LoVo (cell line): ENCODE measurements at places on chromosomes 16 and 17.
A peak's percentile ranks its signal among the peaks of the same experiment; 100 is the strongest.

DNA sequence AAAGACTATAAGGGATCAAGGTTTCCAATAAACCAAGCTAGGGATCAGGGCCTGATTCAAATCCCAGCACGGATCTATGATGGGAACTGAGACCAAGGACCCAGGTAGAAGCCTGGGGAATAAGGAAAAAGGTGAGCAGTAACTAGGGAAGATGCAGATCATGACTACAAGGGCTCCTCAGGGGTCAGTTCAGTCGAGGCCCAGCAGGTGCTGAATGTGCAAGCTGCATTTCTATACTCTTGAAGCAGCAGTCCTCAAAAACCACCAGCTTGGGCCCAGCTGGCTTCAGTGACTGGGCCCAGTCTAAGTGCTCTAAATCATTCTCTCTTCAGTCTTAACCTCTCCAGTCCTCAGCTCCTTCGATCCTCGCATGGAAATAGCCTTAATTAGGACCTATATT is 228.8 kb upstream of the AXIN2 start:
- no peak for DNase-seq

- DNase-seq, result no peak
Measured at GRCh38 chr17:19629449-19629848, 19.1 kb upstream of the ALDH3A2 start.

GRCh38 chr17:57597531-57598453 is 147.3 kb downstream of the CCDC182 start:
- DNase-seq, result peak; percentile 29

- DNase-seq, result no peak
Measured at GRCh38 chr17:29255926-29256522, 9.4 kb downstream of the CRYBA1 start.

- no peak for DNase-seq
Measured at GRCh38 chr17:27324771-27325339, 30.9 kb downstream of the WSB1 start.

- no peak for DNase-seq
Measured at GRCh38 chr17:48468299-48468698, 38.3 kb upstream of the SKAP1 start.

GRCh38 chr16:1536601-1537000 is 3.1 kb downstream of the TMEM204 start:
- DNase-seq, result no peak

DNA sequence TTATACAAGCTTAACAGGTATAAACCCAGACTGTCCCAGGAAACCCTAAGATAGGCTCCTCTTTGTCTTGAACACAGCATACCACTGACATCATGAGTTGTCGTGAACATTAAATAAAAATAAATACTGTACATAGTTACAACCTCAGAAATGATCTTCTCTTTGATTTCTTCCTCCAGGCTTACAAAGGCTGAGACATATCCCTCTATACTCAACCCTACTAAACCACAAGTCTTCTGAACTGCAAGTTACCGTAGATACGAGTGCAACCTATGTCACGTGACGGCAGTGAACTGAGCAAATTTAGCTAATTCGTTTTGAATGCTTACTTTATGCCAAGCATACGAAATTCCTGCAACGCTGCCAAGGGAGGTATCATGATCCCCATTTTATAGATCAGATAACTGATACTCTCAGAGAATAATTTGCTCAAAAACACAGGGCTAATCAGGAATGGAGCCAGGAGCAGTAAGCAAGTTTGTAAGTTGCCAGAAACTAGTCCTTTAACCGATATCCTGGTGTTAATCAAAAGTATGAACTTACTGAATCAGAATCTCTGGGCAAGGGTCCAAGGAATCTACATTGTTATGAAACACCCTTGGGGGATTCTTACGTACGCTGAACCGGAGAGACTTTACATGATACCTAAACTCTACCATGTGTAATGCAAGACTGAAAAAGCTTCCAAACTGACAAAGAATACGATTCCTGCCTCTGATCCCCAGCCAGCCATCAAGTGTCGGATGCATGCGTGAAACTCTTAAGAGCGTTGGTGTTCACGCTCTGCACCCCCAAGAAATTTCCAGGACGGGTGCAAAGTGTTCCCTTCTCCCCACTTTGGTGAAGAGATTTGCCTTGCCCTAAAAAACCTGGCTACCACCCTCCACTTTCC is 106.2 kb downstream of the XYLT1 start:
- no peak for DNase-seq

DNA sequence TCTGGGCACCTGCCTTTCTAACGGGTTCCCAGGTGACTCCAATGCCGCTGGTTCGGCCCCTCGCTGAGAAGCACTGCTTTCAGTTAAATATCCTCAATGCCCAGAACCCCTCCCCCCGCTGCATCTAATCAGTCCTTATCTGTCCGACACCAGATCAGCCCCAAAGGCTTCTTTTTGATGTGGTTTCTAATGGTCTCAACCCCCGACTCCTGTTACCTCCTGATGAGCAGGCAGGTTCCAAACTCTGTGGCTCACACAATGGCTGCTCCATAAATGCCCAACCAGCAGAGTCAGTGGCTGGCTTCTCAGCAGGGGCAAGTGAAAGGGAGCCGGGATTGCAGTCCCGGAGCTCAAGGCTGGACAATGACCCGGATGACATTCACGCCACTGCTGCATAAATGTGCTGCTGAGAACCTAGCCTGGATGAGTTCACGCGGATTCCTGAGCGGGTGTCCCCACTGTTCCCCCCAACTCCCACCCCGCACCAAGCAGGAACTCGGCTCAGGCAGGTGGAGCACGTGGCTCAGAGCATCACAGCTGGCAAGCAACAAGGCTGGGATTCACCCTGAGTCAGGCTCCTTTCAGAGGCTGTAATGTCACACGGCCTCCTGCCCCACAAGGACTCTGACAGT is 1.0 kb upstream of the SLC38A8 start:
- DNase-seq, result no peak

DNA sequence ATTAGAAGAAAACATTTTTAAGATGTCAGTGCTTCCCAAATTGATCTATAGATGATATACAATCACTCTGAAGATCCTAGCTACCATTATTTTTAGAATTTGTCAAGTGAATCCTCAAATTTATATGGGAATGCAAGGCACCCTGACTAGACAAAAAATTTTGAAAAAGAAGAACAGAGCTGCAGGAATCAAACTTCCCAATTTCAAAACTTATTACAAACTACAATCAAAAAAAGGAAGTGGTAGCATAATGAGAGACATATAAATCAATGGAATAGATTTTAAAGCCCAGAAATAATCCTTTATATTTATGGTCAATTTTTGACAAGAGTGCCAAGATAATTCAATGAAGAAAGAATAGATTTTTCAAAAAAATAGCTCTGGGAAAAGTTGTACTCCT is 198.3 kb upstream of the KCNJ16 start:
- DNase-seq, result no peak

- no peak for DNase-seq
Measured at GRCh38 chr16:67429799-67430503, 970 bp upstream of the HSD11B2 start.

GRCh38 chr17:67747681-67748235 is 30.0 kb downstream of the NOL11 start:
- DNase-seq, result no peak

GRCh38 chr16:27417047-27417671 is 15.2 kb downstream of the IL21R start:
- no peak for DNase-seq

DNA sequence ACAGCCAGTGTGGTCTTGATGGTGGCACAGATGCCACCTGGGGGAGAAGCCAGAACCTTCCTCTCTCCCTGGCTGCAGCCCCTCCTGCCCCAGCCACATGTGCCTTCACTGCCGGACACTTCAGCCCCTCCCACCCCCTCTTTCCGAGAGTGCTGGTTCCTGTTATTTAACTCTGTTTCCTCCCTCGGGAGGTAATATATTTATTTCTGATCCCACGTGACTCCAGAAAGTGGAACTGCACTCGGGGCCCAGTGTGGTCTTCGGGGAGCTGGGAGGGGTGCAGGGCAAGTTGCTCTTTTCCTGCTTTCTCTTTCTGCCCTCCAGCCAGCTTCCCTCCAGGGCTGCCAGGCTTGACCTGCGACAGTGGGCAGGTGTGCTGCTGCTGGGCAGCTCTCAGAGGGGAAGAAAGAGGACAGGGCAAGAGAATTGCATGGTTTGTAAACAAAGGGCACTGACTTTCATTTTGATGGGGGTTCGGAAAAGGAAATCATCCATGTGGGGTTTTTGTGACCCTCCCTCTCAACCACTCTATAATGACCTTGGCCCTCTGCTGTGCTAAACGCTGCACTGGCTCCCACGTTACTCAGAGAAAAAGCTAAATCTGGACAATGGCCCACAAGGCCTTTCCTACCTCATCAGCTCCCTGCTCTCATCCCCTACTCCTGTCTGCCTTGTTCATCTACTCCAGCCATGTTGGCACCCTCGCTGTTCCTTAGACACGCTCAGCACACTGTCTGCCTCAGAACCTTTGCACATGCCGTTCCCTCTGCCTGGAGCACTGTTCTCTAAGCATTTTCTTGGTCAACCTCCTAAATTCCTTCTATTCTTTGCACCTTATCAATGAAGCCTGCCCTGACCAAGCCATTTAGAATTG is 8.2 kb upstream of the CIITA start:
- DNase-seq, result no peak

DNA sequence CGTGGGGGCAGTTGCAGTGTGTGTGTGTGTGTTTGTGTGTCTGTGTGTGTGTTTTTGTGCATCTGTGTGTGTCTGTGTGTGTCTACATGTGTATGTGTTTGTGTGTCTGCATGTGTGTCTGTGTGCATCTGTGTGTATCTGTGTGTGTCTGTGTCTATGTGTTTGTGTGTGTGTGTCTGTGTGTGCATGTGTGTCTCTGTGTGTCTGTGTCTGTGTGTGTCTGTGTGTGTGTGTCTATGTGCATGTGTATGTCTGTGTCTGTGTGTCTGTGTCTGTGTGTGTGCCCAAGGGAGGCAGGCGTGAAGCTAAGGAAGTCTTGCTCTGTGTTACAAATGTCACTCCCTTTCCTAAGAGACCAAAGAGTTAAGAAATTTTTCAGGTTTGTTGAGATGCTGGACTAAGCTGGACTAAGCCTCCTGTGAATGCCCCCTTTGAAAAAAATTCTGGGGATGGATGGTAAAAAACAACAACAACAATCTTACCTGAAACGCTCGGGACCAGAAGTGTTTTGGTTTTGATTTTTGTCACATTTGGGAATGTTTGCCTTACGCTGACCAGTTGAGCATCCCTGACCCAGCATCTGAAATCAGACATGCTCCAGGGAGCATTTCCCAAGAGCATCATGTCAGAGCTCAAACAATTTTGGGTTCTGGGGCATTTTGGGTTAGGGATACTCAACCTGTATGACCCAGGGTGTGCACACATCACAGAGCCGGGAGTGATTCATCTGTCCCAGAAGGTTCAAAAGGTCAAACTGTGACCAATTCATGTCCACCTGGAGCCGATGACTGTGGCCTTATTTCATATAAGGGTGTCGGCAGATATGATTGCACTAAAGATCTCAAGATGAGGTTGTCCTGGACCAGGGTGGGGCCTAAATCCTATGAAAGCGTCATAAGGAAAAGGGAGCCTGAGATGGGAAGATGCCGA is 48.6 kb upstream of the ZNF469 start:
- DNase-seq, result no peak

- peak; percentile 24 for DNase-seq
Measured at GRCh38 chr16:65279576-65279975, 157.7 kb upstream of the CDH11 start.

DNA sequence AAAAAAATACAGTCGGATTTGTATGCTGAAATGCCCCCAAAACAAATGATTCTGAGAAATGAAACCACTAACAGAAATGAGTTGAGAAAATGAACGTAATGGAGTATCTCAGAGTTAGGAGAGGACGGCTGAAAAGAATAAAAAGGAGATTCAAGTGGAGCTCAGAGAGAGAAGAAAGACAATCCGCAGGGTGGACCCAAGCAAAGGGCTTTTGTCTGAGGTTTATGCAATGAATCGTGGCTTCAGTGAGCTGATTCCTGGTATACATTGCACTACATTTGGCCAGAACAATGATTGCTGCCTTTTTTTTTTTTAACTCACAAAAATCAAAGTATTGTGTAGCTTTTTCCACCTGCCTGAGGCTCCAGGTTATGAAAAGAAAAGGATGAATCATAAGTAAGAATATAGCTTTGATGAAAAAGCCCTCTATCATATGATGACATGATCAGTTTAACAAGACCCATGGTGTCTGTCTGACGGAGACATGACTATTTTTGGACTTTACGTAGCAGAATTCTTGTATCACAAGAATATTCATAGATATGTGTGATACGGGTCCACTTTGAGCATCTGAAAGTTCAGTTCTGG is 4.4 kb upstream of the MED9 start:
- no peak for DNase-seq

- DNase-seq, result no peak
Measured at GRCh38 chr17:55652114-55652823, 70.4 kb downstream of the TMEM100 start.

DNA sequence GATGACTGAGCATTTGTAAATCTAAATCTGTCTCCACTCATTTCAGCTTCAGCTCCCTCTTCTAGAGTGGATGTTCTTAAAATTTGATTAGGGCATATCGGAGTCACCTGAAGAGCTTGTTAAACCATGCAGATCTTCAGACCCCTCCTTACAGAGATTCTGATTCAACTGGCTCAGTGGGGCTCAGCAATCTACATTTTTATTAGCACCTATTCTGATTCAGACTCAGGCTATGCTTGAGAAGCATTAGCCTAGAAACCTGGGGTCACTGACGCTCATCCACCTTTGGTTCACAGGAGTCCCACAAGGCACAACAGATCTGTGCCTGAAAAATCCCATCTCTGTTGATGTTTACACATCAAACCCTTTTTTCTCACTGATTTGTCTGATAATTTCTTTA is 365.6 kb downstream of the GRIN2A start:
- DNase-seq, result no peak

DNA sequence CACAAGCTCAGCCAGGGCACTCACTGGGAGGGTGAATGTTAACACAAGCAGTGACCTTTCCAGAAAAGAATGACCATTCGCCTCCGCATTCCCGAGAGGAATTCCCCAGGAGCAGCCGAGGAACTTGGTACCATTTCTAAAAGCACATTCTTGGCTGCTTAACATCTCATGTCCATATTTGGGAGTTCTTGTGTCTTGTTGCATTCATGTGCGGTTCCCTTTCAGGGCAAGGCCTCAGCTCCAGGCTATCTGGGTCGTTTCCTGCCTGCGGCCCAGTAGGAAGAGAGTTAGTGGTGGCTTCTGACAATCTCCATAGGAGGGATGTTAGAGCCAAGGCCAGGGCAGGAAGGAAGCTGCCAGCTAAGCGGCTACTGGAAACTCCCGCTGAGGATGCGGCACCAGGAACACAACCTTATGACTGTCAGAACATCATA is 27.8 kb upstream of the MEAK7 start:
- DNase-seq, result no peak

- no peak for DNase-seq
Measured at GRCh38 chr16:30585022-30585399, 486 bp downstream of the ZNF785 start.

DNA sequence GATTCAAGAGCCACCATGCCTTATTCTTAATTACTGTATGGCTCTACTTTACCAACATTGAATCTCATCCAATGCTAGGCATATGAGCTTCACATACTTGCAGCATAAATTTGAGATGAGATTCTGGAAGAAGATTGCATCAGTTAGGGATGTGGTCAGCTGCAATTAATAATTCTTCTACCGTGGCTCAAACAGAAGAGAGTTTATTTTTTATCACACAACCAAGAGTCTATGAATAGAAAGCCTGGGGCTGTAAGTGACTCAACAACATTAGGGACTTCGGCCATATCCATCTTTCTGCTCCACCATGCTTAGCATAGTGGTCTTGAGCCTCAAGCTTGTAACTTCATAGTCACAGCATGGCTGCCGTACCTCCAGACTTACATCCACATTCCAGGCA is 179.4 kb upstream of the IRX6 start:
- DNase-seq, result no peak

GRCh38 chr17:45172232-45172540 is 10.5 kb downstream of the HEXIM2 start:
- no peak for DNase-seq

GRCh38 chr16:70715055-70715858 is 29.4 kb upstream of the MTSS2 start:
- DNase-seq, result no peak
